Left ventricle myocardium inferior (tissue), 1 donor: ENCODE measurements at places on chromosomes 12 and 14.

DNA sequence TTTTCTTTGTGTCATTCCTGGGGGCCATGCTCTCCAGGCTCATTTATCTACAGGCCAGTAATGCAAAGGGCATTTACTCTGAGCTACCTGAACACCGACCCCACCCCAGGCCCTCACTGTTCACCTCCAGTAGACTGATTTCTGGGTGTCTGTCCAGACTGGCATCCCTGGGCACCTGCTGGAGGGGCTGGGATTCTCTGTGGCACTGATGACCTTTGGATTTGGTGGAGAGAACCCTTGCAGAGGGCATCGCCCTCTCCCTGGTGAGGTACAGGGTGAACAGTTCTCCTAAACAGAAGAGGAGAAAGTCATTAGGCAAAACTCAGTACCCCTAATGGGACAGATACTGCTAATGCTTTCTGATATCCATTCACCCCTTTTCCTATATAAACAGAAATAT, 27.1 kb upstream of the RIMBP2 start:
- H3K36me3 ChIP-seq = no peaks in the 10 kb centered on the region
- no peak overlapping the region for H3K4me3 ChIP-seq
- H3K4me1 ChIP-seq = peaks cover 4% of the 10 kb centered on the region
- H3K27ac ChIP-seq = no peak overlapping the region
- DNase-seq = no peak

DNA sequence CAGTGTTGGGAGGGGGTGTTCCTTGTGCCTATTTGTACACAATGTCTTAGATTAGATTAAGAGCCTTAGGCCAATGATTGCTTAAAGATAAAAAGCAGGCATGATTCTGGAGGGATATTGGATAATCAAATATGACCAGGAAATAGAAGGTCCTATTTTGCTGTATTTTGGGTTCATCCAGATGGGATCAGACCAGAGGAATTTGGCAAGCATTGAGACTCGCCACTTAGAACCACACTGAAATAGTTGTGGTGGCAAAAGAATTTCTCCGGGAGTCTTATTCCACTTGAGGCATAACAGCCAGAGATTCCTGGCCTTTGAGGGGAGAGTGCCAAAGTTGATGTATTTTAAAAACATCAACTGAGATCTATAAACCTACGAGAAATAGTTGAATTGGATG, 327.2 kb downstream of the RAD51B start:
- H3K4me3 ChIP-seq = no peak overlapping the region
- H3K27ac ChIP-seq = peak overlapping the region; percentile 89
- peaks cover 42% of the 10 kb centered on the region for H3K4me1 ChIP-seq
- no peaks in the 10 kb centered on the region for H3K27me3 ChIP-seq
- DNase-seq = no peak

DNA sequence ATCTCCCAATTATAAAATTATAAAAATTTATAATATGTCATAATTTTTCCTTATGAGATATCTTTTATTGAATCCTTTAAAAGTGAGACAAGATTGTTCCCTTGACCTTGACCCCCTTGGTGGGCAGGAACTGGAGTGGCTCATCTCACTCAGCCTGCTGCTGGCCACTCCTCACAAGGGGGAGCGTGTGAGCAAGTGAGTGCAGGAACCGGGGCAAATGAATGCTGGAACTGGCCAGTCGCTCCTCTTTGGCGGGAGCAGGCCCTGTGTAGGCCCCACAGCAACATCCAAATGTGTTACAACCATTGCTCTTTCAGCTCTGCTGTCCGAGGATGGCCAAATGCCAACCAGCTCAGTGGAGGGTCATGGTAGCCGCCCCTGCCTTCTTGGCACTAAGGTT, 178.8 kb downstream of the ETNK1 start:
- no peaks in the 10 kb centered on the region for H3K27me3 ChIP-seq
- H3K4me1 ChIP-seq = no peaks in the 10 kb centered on the region
- no peaks in the 10 kb centered on the region for H3K36me3 ChIP-seq

- DNase-seq = no peak
- no peaks in the 10 kb centered on the region for H3K27me3 ChIP-seq
- no peak overlapping the region for H3K27ac ChIP-seq
These were observed 80.6 kb upstream of the ETV6 start for GRCh38 chr12:11568762-11569478.

DNA sequence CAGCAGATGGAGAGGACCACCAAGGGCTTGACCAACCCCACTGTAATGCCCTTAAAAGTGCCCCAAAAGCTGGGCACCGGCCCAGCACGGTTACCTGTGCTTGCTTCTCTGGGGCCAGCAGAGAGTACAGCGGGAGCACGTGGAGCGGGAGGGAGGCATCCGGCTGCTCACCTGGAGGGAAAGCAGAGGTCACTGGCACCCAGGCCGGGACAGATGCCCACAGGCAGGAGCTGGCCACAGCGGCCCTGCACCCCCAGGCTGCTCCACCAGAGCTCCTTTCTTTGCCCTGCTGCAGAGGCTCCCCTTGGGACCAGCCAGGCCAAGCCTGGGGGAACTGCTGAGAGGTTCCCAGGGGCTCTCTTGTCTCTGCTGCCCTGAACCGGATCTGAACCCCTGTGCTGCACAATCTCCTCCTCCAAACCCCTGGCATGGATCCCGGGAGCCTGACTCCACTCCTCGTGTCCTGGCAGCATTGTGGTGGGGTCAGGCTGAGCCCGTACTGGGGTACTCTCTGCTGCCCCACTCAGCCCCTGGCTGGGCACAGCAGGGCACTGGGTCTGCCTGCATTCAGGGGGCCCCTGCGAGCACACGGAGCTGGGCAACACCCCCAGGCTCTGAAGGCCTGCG, 24.0 kb downstream of the DHX37 start:
- H3K4me3 ChIP-seq = no peak overlapping the region
- H3K4me1 ChIP-seq = no peaks in the 10 kb centered on the region
- no peak for DNase-seq

DNA sequence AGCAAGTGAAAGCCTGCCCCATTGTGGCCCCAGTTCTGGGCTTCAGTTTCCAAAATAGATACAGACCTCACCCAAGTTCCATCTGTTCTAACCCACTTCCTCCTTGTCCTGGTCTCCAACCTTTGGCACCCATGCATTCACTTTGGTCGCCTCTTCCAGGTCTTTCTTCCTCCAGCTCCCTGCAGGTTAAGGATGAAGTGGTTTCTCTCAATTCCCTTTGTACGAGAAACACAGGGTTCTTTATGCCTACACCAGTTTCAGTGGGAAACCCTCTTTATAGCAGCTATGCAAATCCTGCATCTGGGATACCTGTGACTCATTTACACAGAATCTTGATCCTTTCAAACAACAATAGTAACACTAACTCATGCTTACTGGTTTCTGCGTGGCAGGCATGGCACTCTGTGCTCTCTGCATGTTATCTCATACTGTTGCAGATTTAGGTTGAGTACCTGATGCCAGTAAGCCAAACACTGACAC, 110.6 kb upstream of the AMIGO2 start:
- no peaks in the 10 kb centered on the region for H3K36me3 ChIP-seq
- H3K4me3 ChIP-seq = no peak overlapping the region
- no peak for DNase-seq

DNA sequence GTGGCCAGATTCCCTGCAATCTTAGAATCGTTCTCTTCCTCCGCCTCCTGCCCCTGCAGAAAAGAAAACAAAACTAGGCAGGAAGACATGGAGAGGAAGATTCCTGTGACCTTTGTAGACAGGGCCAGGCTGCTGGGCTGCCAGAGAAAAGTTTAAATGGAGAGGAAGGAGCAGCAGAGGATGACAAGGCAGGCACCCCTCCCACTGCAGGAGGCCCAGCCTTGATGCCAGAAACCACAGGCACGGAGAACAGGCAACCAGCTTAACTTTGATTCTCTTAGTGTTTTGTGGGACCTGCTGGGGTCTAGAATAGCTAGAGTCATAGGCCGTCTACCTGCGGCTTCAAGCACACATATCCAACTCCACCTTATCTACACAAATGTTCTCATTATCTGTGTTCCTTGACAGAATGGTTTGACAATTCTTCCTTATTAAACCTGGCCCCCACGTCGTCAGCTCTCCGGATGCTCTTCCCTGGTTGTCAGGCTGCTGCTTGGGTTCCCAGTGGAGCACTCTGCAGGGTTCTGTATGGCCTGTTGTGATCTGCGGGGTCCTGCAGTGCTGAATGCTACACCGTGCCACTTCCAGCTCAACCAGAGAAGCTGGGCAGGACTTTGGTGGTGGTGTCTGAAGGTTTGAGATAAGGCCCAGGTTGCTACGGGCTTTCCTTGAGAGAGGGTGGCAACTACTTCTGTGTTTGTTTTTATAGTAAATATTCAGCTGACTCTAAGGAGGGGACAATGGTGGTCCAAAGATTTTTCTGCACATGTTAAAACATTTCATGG, 609.5 kb downstream of the AACS start:
- no peaks in the 10 kb centered on the region for H3K36me3 ChIP-seq
- no peak overlapping the region for H3K27ac ChIP-seq
- DNase-seq = no peak
- H3K27me3 ChIP-seq = no peaks in the 10 kb centered on the region
